ENCODE measurements at places on chromosomes 6 and 20.

GRCh38 chr20:23937303-23938117 is 51.1 kb downstream of the GGTLC1 start:
- DNase-seq = peak; percentile 63

GRCh38 chr6:137749696-137750211 is 117.3 kb upstream of the TNFAIP3 start:
- DNase-seq = no peak

DNA sequence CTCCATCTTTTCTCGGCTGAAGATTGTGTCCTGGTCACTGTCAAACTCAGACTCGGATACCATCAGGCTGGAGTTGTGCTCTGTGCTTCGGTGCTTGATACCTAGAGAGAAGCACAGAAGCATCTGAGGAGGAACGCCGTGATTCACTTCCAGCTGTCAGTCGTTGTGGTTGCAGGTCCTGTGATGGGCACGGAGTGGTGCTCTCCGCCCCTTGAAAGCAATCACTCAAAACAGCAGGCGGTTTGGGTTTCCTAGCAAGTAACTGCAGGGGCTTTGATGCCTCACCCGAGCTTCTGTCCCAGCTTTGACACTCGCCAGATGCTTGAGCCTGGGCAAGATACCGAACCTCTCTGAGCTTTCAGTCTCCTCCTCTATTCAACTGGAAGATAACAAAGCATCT is 52.5 kb downstream of the ALDH5A1 start:
- DNase-seq = no peak

DNA sequence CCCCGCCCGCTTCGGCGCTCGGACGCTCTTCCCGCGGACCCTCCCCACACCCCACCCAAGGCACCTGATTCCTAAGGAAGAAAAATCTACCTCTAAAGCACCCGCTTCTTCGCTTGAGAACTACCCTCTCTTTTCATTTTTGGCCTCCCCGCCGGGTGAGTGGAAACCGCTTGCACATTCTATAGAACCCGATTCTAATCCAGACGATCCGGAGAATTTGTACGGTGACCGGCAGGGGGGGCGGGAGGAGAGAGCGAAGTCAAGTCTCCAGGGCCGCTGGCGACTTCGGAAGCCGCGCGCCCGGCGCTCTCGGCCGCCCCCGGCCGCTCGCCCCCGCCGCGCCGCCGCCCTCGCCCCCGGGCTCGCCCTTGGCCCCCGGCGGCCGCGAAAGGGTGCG is at the start of gene RBM24:
Gene RBM24 (plus strand): TSS at position 262 of the 397 bp plus-strand sequence. CDS start 221 bp downstream, outside the sequence.
- peak; percentile 64 for DNase-seq

DNA sequence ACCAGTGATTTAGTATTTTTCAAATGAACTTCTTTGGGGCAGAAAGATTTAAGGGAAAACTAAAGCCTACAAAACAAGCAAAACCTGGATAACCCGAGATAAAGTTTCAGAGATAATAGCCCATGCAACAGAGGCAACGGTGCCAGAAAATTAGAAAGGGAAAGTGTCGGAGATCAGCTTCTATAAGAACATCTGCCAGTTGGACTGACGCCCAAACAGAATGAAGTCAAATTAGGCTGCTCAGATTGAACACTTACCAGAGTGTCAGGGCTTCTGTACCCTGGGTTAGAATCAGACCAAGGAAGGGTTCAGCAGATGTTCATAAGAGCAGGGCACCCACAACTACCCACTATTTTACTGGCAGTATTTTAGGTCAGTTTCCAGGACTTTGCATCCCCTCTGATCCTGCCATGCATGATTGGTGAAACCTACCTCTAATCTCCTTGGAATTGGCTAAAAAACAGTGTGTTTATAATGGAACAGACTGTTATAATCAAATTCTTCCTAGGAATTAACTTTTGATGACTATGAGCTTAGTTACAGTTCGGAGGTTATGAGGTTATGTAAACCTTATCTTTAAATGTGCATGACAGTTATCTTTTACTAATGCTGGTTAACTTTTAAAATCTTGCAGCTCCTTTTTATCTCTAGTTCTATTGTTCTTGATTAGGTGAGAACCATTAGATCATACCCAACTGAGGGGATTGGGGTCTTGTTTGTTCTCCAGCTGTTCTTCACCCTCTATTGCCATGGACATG is 13.1 kb downstream of the BMP2 start:
- no peak for DNase-seq

DNA sequence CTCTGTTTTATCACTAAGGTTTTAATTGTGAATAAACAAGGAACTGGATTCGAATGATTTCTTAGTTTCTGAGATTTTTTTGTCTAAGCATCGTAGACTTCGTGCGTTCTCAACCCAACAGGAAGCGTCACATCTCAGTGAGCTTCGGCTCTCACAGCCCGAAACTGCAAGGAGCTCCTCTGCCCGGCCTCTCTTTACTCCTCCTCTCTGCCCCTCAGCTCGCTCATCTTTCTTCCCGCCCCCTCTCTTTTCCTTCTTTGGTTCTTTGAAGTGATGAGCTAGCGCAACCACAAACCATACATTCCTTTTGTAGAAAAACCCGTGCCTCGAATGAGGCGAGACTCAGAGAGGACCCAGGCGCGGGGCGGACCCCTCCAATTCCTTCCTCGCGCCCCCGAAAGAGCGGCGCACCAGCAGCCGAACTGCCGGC is 480 bp upstream of the NT5E start:
- peak; percentile 3 for DNase-seq

GRCh38 chr6:167558246-167559177 is 233.6 kb downstream of the TTLL2 start:
- no peak for DNase-seq

- no peak for DNase-seq
Observed at GRCh38 chr6:42615518-42615917, 51.7 kb downstream of the UBR2 start.

- DNase-seq = no peak
Observed at GRCh38 chr6:1335367-1336037, 23.6 kb downstream of the FOXQ1 start.

DNA sequence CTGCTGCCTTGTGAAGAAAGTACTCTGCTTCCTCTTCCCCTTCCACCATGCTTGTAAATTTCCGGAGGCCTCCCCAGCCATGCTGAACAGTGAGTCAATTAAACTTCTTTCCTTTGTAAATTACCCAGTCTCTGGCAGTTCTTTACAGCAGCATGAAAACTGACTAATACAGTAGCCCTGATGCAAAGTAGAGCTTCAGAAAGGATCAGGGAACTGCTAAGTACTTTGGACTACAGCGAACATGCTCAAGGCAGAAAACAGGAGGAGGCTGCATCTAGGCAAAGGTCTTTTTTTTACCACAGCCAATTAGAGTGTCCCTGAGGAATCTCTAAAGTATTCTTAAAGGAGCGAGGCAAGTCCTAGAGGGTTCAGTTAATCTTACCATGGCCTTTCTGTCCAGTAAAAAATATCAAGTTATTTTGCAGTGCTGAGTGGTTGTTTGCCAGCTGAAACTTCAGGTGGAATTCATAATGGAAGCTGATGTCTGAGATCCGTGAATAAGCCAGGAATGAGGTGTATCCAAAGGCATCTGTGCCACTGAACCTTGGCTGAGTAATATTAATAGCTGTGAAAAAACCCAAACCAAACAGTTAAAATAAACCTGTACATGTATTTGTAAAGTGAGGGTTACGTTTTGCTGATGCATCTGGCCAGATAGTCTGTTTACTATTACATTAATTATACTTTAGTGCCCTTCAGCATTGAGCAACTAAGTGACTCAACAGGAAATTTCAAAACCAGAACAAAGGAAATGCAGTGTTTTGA is 170.4 kb downstream of the PHF3 start:
- no peak for DNase-seq

DNA sequence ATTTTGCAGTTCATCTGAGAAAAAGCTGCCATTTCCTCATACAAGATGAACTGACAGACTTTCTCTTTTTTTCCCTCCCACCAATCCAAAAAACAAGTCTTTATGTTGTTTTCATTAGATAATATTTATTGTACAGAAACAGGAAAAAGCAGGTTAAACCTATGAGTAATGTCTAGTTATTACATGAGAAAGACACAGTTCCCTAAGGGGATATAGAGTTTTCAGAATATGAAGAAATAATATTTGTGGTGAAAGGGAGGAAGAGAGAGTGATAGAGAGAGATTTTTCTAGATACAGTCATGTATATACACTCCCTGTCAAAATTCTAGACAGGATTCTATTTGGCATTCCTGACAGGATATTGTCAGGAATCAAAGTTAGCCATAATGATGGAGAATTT is 392.4 kb downstream of the BMP2 start:
- DNase-seq = no peak

- DNase-seq = no peak
Observed at GRCh38 chr6:12545619-12546409, 170.8 kb upstream of the PHACTR1 start.
